ENCODE measurements at places on chromosomes 4 and X.

DNA sequence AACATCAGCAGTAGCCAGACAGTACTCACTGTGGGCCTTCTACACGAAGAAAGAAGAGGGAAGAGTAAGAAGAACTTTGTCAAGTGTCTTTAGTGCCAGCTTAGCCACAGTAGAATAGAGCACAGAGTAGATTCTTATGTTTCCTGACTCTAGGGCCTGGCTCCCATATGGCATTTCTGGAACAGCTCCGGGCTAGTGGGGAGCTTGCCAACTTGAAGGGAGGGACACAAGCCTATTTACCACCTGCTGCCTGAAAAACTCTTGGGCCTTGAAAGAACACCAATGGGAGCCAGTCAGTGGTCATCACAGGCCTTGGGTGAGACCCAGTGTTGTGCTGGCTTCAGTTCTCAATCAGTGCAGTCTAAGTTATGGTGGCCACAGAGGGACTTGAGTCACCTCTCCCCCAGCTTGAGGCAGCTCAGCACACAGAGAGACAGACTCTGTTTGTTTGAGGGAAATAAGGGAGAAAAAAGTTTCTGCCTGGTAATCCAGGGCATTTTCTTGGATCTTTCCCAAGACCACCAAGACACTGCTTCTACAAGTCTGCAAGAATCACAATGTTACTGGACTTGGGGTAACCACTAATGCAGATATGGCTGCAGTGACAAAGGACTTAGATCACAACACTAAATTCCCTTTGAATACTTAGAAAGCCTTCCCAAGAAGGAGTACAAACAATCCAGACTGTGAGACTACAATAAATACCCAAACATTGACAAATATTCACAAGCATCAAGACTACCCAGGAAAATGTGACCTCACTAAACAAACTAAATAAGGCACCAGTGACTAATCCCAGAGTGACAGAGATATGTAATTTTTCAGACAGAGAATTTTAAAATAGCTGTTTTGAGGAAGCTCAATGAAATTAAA, 261.0 kb upstream of the NDST3 start:
- DNase-seq = no peak

DNA sequence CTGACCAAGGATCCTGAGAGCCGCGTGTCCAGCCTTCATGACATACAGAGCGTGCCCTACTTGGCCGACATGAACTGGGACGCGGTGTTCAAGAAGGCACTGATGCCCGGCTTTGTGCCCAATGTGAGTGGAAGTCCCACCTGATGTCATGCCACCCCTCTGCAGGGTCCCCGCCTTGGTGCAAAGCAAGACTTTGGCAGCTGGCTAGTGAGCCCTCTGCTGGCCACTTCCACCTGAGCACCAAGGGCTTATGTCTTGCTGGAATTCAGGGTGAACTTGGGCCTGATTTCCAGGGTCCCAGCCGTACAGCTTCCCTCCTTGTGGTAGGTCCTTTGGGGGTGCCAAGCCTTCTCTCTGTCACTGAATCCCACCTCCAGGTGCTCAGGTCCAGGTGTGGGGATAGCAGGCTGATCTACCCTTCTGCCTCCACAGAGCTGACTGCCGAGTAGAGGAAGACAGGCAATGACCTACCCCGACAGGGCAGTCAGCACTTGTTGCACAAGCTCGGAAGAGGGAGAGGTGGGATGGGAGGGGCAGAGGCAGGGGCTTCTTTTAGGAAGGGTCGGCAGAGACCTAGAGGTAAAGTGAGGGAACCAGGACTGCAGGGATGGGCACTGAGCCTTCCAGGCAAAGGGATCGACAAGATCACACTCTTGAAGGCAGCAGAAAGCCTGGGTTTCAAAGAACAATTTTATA, 248.1 kb downstream of the EVC2 start:
- no peak for DNase-seq

GRCh38 chr4:168822481-168822880, 187.6 kb downstream of the CBR4 start:
- DNase-seq = no peak

DNA sequence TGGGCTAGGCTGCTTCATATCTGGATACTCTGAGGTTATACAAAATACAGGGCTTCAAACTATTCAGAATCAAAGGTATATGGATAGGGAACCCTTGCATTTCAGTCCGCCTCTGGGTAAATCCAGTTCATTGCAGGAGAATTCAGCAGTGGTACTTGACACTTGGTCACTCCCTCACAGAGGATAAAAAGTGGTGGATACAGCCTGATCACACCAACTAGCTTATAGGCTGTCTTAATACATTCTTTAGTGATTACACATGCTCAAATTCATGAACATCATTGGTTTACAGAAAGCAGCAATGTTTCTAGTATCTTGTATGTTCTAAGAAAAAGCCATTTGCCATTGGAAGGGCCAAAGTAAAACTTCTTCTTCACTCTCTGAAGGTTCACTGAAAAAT, 104.8 kb upstream of the PDE5A start:
- DNase-seq = no peak

DNA sequence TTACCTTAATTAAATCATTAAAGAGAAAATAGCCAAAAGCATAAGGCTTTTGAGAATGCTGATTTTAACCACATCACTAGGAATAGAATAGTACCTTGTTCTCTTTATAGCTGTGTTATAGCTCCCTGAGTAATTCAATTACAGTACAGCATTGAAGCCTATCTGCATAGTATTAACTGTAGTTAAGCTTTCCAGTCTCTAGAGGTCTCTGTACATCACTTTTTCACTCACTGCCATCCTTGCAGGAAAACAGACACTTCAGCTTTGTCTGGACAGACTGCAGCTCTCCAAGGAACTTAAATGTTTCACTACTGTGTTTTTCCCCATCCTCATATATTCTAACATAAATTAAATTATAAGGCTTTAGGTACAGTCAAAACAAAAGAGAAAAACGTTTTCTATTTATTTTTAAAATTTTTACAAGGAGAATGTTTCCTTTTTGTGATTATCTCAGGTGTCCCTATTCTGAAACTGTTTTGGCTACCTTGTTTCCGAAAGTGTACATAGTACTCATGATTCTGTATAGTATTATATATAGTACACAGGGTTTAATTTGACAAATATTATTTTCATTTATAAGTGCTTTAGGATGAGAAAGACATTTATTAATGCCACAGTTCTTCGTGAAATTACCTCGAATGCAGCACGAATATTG, 407.9 kb downstream of the PCDH18 start:
- no peak for DNase-seq

DNA sequence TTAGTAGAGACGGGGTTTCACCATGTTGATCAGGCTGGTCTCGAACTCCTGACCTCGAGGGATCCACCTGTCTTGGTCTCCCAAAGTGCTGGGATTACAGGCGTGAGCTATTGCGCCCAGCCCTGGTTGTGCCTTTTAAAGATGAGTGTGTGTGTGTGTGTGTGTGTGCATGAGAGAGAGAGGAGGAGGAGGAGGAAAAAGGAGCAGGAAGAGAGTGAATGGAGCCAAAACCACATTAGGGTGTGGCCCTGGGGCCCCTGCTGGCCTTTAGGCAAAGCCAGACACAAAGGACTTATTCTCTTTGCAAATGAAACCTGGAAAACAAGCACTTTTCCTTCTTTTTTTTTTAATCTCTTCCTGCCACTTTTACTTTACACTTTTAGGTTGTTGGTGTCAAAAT, 48.2 kb upstream of the KLF3 start:
- DNase-seq = no peak

DNA sequence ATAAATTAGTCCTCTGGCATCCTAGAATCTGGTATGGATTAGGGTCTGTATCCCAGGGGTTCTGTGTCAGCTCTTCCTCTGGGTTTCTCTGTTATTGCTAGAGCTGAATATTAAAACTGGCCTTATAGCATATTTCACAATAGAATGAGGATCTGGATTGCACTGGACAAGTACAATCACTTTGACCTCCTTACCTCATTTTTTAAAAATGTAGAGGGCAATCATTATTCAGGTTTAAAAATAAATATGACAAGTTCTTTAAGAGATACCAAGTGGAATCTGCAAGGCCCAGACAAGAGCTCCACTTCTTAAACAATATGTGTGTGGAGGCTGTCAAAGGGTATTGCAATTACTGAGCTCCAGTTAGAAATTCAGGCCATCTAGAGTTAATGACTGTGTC, 1.4 kb downstream of the PALLD start:
- DNase-seq = no peak

DNA sequence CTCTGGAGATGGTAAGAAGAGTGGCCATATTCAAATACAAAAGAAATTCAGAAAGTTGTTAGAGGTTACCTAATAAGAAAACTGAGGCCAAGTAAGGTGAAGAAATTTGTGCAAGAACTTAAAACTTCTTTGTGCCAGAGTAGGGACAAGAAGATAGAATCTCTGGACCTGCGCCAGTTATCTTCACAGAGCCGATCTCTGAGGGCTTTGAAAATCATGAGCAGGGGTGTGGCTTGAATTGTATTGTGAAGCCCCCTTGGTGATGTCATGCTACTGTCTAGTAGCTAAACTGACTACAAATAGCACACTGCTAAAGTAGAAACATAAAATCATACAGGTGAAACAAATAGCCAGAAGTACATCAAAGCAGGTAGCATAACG, 184.6 kb downstream of the UGT8 start:
- DNase-seq = no peak

DNA sequence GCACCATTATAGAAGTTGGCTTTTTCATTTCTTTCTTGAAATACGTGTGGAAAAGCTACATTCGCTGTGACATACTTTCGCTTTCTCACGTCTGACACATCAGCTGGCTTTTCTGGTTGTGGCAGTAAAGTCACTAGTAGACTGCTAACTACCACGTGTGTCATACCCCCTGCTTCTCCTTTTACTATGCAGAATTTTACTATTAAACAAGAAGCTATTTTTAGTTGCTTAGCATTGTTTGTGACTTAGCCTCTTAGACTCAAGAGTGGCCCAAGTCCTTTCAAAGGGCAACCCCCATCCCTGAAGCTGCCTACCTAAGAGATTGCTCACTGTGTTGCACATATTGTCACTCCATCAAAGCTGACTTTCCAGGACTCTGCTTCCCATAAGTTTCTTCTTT, 2.1 kb upstream of the IL2 start:
- peak; percentile 16 for DNase-seq

DNA sequence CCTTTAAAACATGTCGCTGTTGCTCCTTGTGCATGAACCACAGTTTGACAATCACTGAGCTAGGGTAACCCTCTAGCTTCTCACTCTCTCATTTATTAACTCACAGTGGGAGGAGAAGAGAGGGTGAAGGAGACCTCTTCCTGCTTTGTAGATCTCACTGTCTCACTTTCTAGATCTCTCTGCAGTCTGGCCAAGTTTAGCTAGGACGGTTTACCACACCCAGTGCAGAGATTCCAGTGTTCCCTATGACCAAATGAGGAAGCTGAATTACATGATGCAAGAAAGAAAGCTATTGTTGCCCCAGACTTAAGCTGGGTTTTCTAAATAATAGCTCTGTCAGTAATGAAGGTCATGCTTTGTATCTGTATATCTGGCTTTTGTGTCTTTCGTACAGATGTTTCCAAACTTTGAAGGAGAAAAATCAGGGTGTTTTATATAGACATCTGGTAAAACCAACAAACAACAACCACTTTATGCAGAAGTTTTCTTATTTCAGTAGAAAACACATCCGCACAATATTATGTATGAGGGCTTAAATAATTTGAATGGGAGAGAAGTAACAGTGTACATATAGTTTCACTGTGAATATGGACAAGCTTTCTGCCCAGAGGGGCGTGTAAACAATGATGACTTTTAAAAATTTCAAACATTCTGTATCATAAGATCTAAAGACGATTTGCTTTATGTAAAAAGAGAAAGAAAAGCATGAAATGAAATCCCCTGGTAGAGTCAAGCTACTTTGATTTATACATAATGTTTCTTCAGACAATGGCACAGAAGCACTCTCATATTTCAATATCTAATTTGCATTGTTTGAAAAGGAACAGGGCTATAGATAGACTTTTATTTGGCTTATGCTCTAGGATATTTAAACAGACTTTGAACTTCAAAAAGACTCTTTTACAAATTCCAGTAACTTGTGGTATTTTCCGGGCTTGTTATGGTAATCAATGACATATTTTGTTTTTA, 582.3 kb downstream of the FSTL5 start:
- DNase-seq = no peak

GRCh38 chr4:156635051-156635450, 336.5 kb downstream of the PDGFC start:
- DNase-seq = no peak
